ENCODE measurements at places on chromosomes 7 and 10.
A peak's percentile ranks its signal among the peaks of the same experiment; 100 is the strongest.

GRCh38 chr10:118495499-118495898 lies 99.9 kb downstream of the PRLHR start:
- no peak for DNase-seq

DNA sequence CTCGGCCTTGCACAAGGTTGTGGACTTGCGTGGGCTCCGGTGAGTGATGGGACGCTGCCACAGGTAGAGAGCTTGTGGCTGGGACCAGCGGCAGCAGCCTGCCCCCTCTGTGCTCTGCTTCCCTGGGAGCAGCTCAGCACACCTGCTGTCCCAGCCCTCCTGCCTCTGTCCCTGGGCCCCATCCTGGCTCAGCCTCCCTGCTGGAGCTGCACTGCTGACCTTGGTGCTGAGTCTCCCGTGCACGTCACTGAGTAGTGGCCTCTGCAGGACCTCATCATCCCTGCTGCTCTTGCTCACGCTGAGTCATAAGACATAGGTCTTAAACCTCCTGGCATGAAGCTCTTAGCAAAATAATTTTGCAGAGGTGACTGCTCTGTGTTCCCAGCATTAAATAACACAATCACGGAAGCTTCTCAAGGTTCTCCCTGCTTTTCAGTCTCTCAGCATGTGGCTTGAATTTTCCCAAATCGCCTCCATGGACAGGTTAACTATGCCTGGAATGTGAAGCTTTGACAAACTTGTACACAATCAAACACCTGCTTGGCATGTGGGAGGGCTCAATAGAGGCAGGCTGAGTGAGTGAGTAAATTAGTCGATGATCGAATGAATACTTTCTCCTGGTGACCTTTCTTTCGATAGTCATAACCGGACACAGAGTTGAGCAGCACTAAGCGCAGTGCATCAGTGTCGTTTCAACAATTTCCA lies 63.8 kb upstream of the NPS start:
- peak; percentile 58 for DNase-seq

GRCh38 chr7:118245267-118246040 lies 20.9 kb downstream of the ANKRD7 start:
- no peak for DNase-seq

DNA sequence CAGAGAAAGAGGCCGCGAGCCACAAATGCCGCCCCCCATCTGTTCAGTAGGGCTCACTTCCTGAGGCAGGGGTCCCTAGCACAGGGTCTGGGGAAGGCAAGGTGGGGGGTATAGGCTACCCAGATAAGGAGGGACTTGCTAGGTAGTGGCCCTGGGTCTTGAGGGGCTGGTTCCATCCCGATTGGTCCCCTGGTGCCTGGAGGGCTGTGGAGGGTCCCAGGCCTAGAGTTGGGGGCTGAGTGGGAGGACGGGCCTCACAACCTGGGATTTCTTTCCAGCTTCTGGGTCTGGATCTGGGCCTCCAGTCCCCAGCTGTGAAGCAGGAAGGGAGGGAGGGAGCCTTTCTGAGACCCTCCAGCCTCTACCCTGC lies 75.1 kb upstream of the EN2 start:
- no peak for DNase-seq

DNA sequence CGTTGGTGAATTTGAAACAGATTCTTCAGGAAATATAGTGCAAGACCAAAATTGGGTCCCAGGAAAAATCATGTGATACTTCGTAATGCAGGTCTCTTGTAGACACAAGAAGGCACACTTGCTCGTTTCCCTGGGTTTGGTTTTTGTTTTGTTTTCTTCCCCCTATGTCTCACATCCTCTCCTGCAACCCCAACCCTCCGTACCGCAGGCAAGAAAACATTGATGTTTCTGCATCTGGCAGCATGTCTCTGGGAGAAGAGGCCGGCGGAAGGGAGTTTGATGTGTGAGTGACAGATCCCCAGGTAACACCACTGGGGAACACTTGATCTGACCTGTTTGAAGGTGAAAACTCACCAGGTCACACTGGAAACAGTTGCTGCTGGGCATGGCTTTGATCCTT lies 718.5 kb downstream of the AUTS2 start:
- no peak for DNase-seq

- DNase-seq: no peak
Measured at GRCh38 chr10:51005551-51005950, 68.7 kb upstream of the PRKG1 start.

- DNase-seq: no peak
Measured at GRCh38 chr10:108608860-108609259, 1314.5 kb downstream of the XPNPEP1 start.

- DNase-seq: peak; percentile 18
Measured at GRCh38 chr10:23291551-23292334, 52.9 kb downstream of the C10orf67 start.

DNA sequence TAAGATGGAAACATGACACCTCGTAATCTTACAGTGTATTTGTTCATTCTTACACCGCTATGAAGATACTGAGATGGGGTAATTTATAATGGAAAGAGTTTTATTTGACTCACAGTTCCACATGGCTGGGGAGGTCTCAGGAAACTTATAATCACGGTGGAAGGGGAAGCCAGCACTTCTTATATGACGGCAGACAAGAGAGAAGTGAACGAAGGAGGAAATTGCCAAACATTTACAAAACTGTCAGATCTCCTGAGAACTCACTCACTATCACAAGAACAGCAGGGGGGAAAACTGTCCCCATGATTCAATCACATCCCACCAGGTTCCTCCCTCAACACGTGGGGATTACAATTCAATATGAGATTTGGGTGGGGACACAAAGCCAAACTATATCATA lies 282.3 kb downstream of the HGF start:
- no peak for DNase-seq

DNA sequence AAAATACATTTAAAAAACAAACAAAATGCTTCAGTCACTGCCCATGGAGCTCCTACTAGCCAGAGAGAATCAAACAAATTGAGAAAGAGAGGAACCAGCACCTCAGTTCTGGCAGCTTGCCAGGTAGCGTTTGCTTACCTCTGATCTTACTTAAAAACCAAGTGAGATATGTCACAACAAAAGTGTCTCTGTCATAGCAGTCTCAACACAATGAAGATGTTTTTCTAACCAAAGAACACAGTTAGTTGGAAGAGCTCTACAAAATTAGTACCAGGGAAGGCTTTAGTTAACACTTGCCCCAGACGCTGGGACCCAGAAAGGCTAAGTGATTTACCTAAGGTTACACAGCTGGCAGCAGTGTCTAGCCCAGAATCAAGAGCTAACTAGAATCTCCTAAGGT lies 3.4 kb downstream of the DOCK4 start:
- no peak for DNase-seq

DNA sequence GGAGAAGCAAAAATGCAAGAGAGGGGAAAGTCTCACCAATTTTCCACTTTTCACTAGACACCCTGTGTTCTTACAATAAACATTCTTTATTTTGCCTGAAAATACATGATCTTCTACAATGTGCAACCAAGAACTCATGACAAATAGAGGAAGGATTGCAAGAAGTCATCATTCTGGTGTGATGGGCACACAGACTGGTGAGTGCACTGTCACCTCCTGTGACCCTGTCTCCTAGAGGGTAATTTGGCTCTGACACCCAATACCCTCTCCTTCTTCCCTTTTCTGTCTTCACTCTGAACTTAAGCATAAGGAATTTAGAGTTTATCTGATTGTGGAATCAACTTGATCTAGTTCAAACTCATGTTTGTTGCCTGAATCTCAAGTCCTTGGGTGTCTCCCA lies 153.7 kb downstream of the SH2D4B start:
- no peak for DNase-seq

DNA sequence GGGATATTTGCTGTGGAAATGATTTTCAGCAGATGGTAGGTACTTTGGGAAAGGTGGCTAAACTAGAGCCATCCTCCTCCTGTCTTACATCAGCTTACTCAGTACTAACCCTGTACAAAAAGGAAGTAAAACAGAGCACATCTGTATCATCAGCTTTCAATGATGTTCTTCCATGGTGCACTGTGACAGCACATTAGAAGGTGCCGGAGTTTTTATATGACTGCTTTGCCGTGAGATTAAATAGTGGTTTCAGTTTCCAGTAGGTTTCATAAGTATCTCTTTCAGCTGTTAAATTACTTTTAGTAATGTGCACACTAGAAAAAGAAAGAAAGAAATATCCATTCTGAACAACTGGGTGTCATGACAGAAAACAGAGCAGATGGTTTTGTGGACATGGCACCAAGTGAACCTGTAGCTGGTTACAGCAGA lies 86.5 kb downstream of the ARID5B start:
- no peak for DNase-seq

GRCh38 chr10:60646966-60647796 lies 131.1 kb upstream of the CDK1 start:
- peak; percentile 52 for DNase-seq

Measured in Caco-2 (cell line).